CD4-positive, alpha-beta T cell treated with Interleukin-10 for 1 hour (primary cell): ENCODE measurements at places on chromosomes 7 and 10.

- DNase-seq, result no peak
Measured at GRCh38 chr10:77223526-77224460, 413.8 kb downstream of the KCNMA1 start.

GRCh38 chr7:132309102-132309805 is 267.0 kb downstream of the PLXNA4 start:
- no peak for DNase-seq

GRCh38 chr10:86348321-86349210 is 18.0 kb downstream of the GRID1 start:
- DNase-seq, result no peak

DNA sequence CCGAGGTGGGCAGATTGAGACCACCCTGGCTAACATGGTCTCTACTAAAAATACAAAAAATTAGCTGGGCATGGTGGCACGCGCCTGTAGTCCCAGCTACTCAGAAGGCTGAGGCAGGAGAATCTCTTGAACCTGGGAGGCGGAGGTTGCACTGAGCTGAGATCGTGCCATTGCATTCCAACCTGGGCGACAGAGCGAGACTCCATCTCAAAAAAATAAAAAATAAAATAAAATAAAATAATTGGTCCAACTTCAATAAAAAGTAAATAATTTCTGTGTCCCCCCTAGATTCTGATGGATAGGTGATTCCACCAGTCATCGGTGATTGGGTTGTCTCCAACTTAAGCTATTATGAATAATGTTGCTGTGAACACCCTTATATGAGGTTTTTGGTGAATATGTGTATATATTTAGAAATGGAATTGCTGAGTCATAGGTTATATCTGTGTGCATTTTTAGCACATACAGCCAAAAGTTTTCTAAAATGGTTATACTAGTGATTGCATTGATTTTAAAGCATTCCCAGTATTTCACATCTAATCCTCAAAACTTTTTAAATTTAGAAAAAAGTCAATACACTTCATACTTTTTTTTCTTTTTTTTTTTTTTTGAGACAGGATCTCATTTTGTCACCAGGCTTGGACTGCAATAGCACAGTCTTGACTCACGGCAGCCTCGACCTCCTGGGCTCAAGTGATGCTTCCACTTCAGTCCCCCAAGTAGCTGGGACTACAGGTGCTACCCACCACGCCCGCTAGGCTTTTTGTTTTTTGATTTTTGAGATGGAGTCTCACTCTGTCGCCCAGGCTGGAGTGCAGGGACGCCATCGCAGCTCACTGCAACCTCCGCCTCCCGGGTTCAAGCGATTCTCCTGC is 13.7 kb upstream of the SRPK2 start:
- DNase-seq, result no peak

DNA sequence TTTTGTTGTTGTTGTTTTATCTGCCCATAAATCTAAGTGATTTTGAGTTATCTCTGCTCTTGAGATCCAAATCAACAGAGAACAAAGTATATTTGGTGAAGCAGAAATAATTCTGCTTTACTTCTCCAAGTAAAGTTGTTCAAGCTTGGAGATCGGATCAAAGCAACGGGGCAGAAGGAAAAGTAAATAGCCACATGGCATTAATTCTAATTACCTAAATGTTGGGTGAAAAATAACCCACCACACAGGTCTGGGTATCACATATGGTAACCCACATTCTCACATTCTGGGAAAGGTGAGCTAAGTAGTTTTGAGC is 3.1 kb downstream of the NRP1 start:
- DNase-seq, result no peak

GRCh38 chr10:120515741-120516140 is 58.7 kb downstream of the PLPP4 start:
- no peak for DNase-seq

GRCh38 chr7:147858421-147858820 is 732.1 kb upstream of the C7orf33 start:
- no peak for DNase-seq

GRCh38 chr7:91941450-91941849 is 788 bp downstream of the AKAP9 start:
- DNase-seq, result peak; percentile 50

- DNase-seq, result no peak
Measured at GRCh38 chr10:125208854-125209565, 48.6 kb upstream of the CTBP2 start.

DNA sequence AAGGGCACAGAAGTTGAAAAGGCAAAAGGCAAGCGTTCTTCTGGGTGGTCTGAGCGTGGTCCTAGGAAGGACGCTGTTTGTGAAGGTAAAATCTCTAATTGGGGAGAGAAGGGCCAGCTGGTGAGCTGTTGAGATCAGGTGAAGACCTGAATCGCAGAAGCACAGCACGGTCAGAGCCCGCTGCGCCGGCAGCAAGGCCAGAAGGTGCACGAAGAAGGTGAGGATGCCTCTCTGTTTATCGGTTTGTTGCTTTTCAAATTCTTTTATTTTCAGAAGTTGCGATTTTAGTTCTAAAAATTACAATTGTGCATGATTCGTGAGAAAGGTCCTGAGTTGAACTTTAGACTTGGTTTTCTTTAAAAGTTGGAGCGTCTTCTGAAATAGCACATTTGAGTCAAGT is 247.8 kb upstream of the FOXK1 start:
- no peak for DNase-seq

DNA sequence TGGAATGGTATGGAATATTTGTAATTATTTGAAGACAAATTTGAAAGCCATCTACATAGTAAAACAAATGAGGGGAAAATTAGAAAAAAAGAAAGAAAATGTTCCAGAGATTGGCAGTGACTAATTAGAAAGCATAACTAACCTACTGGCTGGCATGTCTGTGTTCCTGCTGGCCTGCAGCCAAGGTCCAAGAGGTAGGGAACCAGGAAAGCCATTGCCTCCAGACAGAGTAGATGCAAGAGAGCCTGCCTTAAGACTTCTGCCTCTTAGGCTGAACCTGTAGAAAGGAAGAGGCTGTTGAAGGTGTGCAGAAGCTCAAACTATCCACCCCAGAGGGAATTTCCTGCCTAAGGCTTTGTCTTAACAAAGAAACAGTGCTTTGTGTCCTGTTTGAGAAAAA is 982.0 kb downstream of the SORCS1 start:
- no peak for DNase-seq

DNA sequence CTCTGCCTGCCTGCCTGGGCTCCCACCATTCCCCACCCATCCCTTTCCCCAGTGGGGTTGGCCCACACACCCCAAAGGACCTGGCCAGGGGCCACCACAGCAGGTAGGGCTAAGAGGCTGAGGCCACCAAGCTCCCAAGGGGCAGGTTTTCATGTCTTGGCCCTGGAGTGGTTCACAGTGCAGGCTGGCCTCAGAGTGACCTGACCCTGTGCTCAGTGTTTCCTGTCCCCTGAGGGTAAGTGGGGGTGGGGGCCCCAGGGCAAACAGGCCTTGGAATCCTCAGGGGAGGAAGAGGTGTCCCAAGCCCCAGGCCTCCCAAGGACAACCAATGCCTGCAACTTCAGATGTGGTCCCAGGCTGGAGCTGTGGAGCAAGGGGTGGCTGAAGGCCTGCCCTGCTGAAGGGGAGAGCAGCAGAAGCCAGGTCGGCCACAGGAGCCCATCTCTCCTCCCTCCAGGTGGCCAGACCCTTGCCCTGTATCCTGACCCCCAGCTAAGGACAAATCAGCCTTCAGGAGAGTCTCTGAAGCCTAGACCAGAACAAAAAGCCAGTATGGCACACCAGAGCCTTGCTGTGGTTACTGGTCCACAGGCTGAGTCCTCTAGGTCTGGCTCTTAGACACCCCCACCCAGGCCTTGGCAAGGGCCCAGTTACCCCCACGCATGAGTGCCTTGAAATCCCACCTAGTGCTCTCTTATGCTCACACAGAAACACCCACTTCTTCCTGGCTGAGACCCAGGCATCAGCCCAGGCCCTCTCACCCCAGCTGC is 27.6 kb downstream of the POLL start:
- no peak for DNase-seq

DNA sequence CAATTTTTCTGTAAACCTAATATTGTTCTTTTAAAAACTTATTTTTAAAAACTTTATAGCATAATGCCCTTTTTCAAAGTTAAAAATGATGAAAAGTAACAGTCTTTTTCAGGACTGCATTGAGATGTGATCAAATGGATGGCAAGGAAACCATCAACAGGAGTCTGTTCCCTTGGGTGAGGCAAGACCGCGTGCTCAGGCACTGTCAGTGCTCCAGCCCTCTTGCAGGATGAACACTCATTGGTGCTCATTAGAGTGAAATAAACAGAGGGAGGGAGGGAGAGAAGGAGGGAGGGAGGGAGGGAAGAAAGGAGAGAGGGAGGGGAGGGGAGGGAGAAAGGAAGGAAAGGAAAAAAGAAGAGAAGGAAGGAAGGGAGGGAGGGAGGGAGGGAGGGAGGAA is 145.7 kb upstream of the CHST15 start:
- DNase-seq, result no peak

DNA sequence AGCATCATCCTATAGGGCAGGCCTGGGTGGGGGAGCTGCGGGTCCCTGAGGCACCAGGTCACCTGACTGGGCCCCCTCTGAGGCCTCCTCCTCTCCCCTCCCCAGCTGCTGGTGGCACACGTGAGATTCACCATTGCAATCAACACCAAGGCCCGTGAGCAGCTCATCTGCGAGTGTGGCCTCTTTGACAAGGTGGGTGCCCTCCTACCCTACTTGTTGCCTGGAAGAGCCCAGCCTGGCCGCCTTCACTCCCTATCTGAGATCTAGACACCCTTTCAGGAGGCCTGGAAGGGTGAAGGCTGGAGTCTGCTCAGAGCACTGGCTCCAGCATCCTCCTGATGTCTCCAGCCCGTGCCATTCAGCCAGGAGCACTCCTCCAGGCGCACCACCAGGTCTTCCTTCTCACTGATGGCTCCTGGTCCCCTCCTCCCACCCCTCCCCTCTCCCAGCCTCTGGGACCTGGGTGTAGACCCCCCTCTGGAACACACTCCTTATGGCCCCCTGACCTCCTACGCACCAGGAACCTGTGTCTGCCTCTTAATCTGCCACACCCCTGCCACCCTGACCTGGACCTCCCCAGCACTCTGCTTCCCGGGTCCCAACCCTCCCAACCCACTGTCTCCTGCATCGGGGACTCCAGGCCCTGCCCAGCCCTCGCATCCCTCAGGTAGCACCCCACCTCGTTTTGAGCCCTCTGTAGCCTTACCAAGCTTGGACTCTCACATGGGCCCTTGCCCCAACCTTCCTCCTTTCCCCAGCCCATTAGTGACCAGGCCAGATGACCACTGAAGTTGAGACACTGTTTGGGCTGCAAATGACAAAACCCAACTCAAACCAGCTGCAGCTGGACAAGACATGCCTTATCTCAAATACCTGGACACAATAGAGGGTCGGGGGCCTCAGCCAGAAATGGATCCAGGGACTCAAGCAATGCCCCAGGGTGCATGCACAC is 67.5 kb downstream of the ALOX5 start:
- DNase-seq, result no peak

DNA sequence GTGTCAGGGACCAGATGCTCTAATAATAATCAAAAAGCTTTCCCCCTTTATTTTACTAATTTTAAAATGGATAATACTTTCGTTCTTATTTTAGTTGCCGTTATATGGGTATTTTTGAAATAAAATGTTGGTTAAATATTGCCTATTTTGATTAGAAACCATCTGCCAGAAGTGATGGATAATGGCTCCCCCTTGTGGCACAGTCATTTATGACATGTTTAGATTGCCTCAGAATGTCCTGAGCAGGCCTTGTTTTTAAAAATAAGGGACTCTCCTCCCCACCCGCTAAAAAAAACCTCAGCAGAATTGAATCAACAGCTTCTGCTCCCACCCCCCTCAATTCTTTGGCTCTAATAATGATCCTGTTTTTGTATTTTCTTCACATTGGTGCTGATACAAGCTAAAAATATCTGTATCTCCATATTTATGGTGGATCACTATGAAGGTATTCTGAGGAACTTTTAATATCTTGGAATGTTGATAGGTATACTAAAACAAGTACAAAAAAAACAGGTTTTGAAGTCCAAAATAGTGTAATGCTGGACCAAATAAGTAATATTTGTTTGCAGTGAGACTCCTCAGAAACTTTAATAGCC is 38.8 kb downstream of the TMEM60 start:
- DNase-seq, result peak; percentile 85

DNA sequence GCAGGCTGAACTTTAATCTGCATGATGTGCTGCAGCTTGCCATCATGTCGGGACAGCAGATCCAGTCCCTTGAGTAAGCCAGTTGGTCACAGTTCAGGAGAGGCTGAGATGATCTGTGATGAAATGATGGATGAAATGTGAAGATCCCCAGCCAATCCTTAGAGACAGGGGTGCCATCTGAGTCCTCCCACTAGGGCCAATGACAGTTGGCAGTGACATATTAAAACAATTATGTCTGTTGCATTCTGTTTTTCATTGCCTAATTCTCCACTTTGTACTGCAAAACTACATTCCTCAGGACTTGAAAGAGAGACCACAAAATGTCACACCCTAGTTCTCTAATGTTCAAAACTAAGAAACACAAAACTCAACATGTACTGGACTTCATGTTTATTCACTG is 66.3 kb upstream of the CAV2 start:
- DNase-seq, result no peak

GRCh38 chr10:77390481-77390891 is 247.1 kb downstream of the KCNMA1 start:
- no peak for DNase-seq

DNA sequence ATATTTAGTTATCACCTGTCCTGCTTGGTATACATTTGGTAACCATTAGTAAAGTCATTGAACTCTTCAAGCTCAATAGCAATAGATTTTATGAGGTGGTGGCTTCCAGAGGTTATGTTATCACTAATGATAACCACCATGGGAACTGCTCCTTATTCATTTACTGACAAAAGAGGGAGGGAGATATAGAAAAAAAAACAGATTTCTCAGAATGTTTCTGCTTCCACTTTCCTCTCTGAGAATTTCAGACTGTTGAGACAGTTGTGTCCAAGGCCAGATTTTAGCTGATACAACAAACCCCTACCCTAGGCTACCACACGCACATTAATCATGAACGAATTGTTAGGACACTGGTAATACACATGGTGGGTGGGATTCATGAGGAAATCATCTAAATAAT is 154.0 kb upstream of the AOAH start:
- DNase-seq, result no peak

DNA sequence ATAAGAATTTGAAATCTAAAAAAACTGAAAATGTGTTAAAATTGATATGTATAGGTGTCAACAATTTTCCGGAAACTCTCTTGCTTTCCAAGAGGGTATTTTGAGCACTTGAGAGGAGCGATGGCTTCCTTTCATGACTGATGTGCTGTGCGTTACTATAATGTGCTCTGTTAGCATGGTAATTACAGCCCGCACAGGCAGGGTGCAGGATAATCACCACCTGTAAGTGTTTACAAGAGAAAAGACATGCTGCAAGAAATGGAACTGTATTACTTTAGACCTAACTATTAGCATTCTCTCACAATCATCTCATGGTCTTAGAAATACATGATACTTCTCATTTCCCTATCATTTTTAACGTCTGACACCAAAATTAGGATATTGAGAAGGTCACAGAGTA is 92.4 kb upstream of the ADARB2 start:
- no peak for DNase-seq

DNA sequence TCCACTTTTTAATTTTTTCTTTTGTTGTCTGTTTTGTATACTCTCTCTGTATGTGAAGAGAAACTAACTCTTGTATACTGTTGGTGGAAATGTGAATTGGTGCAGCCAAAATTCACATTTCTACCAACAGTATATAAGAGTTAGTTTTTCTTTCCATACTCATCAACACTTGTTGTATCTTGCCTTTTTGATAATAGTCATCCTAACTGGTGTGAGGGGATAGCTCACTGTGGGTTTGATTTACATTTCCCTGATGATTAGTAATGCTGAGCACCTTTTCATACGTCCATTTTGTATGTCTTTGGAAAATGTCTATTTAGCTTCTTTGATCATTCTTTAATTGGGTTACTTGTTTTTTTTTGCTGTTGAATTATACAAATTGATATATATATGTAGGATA is 375.5 kb upstream of the IGFBP3 start:
- DNase-seq, result no peak
